ENCODE measurements at places on chromosomes 1 and 21.

- no peak for DNase-seq
These were observed 77.7 kb upstream of the SOX13 start for GRCh38 chr1:203995228-203995627.

DNA sequence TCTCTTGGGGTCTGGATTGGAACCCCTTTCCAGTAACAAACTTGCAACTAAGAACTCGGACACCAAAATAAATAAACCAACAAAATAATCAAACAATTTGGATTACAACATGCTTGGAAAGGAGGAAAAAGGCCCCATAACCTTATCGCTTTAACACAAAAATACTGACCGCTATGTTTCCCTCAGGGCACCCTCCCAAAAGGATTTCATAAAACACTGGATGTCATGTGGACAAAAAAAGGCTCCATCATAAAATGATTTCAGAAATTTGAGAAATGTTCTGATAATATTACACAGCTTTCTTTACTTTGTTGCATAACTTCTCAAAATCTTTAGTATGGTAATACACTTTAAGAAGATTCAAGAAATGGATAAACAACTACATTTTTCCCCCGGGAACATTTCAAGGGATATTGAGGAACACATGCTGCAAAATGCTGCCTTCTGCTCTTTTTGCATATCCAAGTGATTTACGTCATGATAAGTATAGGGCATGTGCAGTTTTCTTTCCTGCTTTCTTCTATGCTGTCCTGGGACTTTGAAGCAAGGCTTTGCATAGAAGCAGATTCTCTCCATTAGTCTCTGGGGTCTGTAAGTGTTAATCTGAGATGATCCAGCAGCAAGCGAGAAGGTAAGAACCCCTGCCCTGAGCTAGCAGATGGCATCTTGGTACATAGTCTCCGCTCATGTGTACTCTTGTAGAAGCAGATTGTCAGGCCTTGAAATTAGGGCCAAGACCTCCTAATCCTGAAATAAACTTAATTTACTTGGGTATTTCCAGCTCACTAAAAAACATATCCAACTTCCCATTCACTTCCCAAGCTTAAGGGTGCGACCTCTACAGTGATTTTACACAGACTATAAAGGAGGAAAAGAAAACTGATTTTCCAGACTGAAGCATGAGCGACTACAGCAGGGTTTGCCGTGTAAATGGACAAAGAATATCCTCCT, 85.5 kb upstream of the KIAA0040 start:
- no peak for DNase-seq

DNA sequence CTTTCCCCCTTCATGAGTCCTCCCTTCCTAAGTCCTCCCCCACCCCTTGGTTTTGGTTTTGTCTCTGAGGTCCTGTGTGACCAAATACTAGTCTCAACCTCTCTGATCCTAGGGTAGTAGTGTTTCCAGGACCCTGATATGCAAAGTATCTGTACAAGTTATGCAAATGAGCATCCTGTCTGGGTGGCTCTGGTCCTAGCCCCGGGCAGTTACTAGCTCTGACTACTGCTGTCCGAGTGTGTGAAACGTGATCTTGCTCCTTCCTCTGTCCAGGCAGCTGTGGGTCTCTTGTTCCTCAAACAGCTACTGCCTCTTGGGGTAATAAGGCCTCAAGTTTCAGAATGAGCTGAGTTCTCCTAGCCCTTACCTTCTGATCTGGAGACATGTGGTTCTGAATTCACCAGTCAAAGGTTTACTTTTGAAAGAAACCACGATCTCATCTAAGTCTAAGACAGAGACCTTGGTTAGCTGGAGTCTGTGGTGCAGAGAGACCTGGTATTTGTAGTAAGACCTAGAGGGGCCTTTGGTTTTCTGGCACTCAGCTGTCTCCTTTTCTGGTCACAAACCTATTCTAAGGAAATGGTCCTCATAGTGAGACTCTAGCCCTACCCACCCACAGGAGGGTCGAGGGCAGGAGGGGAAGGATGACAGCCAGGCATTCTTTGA, 31.0 kb upstream of the IL19 start:
- no peak for DNase-seq

DNA sequence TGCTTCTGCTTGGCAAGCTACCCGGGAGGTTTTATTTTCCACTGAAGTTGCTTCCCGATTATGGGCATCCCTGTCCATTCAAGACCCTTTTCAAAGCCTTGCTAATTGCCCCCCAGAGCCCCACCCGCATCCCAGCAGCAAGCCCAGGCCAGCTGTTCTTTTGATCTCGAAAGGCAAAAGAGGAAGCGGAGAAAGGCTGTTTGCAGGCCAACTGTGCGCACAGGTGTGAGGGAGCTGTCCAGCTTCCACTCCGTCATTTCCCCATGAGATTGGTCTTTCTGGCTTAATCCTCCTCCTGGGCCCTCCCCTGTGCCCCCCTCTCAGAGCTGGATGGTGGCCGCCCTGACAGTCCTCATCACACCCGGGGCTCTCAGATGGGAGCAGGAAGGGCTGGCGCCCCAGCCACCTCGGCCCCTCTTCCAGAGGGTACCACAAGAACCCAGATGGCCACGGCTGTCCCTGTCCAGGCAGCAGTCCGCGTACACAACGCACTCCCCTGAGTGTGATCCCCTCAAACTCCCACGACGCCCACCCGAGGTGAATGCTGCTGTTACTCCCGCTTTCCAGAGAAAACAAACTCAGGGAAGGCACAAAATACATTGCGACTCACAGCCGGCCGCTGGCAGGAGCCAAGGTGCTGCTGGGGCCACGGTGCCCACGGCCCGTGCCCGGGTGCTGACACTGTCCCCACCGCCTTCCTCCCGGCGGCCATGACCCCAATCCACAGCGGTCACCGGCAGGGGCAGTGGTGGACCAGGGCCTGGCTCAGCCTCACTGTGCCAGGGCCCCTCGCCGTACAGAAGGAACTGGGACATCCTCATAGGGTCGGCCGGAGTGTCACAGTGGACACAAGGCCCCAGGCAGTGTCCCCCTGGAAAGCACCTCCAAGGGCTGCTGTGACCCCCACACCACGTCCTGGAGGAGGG, 121.9 kb downstream of the CRYAA start:
- no peak for DNase-seq

- no peak for DNase-seq
These were observed 9.7 kb upstream of the LRRC53 start for GRCh38 chr1:74522148-74522547.

GRCh38 chr1:1021010-1021919, 1.3 kb downstream of the AGRN start:
- DNase-seq: no peak

DNA sequence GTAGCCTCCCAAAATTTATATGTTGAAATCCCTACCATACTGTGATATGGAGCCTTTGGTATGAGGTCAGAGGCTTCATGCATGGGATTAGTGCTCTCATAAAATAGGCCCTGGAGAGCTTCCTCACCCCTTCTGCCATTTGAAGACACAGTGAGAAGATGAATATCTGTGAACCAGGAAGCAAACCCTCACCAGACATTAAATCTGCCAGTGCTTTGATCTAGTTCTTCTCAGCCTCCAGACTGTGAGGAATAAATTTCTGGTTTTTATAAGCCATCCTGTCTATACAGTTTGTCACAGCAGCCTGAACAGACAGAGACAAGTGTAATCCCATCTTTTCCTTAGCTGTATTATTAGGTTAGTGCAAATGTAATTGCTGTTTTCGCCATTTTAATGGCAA, 88.4 kb downstream of the OLFML2B start:
- no peak for DNase-seq

DNA sequence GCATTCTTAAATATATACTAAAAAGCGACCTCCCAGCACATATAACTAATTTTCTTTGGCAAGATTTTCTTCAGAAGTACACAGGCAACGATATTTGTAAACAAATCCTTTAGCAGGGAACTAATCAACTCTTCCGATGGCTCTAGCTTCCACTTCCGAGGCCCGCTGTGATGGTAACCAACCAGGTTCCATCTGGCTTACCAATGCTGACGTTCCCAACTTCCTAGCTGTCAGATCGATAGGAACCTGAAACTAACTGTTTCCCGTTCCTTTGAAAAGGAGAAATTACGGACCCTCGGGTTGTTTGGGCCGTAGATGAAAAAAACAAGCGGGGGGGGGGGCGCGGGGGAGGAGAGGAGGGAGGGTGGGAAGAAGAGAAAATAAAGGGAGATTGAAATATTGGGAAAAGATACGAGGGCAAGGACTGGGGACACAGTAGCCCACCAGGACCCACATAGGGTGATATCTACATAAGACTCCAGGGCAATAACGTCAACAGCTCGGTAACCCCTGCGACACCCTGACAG, 513 bp downstream of the GTF2B start:
- DNase-seq: no peak

DNA sequence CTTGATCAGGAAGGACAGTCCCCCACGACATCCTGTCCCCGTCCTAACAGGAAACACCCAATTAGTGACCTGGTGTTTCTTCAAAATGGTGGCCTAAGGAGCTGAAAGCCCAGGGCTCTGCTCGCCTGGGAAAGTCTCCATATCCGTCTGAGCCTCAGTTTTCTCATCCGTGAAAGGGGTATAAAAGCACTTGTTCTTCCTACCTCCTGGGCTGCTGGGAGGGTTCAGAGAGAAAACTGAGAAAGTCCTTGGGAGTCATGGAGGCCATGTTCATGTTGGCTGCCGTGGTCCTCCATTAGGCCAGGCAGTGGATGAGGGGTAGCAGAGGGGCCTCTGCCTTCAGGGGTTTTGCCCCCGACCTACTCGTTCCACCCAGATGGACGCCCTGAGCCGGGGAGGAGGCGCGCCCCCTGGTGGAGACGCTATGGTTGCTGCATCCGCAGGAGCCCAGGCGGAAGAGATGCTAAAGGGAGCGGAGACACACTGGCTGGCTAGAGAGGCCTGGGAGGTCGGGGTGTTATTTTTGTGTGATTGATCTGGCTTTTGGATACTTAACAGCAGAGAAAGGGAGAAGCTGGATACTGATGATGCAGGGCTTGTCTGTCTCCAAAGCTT, 113.5 kb downstream of the PRDM2 start:
- no peak for DNase-seq

DNA sequence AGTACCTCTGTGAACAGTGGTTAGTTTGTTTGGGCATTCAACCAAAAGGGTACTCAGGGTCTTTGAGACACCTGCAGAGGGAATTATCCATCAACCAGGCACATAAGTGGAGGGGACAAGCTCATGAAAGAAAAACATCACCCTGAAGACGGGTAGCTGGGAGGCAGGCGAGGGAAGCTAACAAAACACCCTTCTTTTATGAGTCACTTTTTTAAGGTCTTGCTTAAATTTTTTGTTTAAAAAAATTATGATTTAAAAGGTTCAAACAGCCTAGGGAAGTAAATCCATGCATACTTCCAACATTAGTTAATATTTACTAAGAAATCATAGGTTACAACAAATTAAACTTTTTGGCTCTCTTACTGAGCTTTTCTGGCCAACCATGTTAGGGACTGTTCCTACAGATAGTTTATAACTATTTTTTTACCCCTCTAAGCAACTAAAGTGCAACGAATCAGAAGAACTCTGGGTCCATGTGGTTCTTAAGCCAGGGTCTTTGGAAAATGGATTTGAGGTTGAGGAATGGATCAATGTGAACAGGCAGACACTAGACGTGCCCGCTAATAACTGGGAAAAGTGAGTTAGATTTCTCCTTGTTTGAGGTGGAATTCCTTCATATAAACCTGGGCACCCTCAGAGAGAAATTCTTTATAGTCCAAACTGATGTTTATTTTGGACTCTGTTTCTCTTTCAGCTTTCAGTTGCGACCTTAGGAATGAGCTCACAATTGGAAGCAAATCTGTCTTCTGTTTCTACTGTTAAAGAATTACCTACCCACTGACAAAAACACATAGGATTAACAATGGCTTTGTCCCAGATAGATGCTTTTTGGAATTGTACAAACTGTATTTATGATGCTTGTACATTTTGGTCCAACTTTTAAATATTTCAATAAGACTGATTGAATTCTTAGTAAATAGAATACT, 123.0 kb downstream of the LYPLAL1 start:
- no peak for DNase-seq

- no peak for DNase-seq
These were observed 12.6 kb downstream of the GBP5 start for GRCh38 chr1:89260042-89260441.

- DNase-seq: no peak
These were observed 4.9 kb downstream of the NIPAL3 start for GRCh38 chr1:24420547-24420946.

GRCh38 chr1:163410073-163410999, 88.6 kb downstream of the NUF2 start:
- peak; percentile 22 for DNase-seq

DNA sequence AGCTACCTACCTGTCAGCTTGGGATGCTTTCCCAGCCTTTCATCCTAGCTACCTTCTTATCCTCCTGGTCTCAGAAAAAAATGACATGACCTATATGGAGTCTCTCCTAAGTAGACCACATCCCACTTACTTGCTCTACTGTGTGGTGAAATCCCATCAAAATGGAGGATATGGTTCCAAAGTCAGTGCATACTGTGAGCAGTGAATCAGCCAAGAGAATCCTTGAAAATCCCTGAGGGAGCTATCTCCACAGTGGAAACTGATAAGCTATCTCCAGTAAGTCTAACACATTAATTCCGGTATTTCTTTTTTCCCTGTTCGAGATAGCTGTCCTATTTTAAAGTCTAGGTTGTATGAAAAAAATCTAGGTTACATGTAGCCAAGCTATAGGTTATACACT, 189.7 kb downstream of the FGGY start:
- no peak for DNase-seq

DNA sequence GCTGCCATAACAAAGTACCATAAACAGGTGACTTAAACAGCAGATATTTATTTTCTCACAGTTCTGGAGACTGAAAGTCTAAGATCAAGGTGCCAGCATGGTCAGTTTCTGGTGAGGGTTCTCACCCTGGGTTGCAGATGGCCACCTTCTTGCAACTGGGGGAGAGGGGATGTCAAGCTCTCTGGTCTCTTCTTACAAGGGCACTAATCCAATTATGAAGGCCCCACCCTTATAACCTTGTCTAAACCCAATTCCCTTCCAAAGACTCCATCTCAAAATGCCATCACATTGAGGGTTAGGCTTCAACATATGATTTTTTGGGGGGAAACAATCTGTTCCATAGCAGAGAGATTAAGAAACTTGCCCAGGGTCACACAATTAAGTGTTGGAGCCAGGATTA, 24.8 kb upstream of the ANGPTL3 start:
- DNase-seq: no peak

DNA sequence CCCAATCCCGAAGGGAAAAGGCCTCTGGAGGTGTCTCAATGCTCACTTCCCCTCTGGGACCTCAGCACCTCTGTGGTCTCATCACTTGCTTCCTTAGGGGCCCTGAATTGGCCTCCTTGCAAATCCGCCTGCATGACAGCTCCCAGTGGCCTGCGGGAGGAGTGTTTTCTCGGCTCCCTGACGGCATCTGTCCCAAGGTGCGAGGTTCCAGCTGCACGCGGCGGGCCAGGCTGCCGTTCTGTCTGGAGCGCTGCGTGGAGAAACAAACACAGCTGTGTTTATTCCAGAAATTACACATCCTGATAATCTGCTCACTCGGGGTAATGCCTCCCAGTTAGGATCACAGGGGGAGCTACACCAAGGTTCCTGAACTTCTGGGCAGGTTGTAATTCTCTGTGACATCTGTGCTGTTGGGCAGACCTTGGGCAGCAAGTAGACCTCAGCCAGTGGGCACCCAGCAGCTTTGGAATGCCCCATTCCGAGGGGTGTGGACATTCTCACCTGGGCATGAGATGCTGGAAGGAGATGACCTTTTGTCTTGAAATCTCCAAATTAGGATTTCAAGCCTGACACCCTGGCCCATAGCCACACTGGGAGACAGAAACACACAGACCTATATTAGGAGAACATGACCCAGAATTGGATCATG, 18.2 kb downstream of the EPHB2 start:
- no peak for DNase-seq
